Mesothelial cell of epicardium (in vitro differentiated cells): ENCODE measurements at places on chromosomes 1 and 21. TPM values are rescaled to one million over a fixed set of nuclear protein-coding genes. Genes with fewer than 3 reads are reported as not detected.
A peak's percentile ranks its signal among the peaks of the same experiment; 100 is the strongest.

The CPLANE2 gene
- total RNA-seq = 7.7 to 10.7 TPM (median 9.1 TPM) in 3 replicates

The PLPPR4 gene
- total RNA-seq = 0.13 to 0.16 TPM (median 0.14 TPM) in 3 replicates

The PROK1 gene
- total RNA-seq = 0.69 to 1.3 TPM (median 0.95 TPM) in 3 replicates

The LEPR gene
- 4.3 to 5.0 TPM (median 4.7 TPM) in 3 replicates for total RNA-seq

The C1orf115 gene
- 1.4 to 1.8 TPM (median 1.7 TPM) in 3 replicates for total RNA-seq

The MYOM3 gene
- 0.11 to 0.29 TPM (median 0.13 TPM) in 3 replicates for total RNA-seq

The PLA2G2D gene
- not detected in 3 replicates for total RNA-seq

The SLC30A10 gene
- 0.90 to 1.6 TPM (median 1.1 TPM) in 3 replicates for total RNA-seq

The CNR2 gene
- total RNA-seq = not detected in 3 replicates

The SCCPDH gene
- total RNA-seq = 34.3 to 35.3 TPM (median 35.1 TPM) in 3 replicates

The MORN1 gene
- total RNA-seq = 21.6 to 25.0 TPM (median 24.3 TPM) in 3 replicates

The FCRLA gene
- not detected in 3 replicates for total RNA-seq

The TSSK3 gene
- total RNA-seq = 6.6 to 8.1 TPM (median 7.8 TPM) in 3 replicates

DNA sequence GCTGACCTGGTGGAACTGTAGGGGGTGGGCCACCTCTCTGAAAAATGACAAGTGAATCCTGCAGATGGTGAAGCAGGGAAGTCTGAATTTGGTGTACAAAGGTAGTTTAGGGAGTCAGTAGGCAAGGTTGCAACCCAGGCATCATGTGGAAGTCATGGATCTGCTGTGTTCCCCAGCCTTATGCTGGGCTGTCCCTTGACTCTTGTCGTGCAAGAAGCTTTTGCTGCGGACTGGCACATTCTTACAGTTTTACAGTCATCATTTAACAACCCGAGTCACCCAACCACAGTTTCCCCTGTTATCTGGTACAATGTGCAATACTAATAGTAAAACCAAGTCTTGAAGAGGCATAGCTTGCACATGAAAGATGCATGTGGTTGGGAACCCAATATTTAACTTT is 13.2 kb downstream of the RHOU start:
- no peak for DNase-seq

DNA sequence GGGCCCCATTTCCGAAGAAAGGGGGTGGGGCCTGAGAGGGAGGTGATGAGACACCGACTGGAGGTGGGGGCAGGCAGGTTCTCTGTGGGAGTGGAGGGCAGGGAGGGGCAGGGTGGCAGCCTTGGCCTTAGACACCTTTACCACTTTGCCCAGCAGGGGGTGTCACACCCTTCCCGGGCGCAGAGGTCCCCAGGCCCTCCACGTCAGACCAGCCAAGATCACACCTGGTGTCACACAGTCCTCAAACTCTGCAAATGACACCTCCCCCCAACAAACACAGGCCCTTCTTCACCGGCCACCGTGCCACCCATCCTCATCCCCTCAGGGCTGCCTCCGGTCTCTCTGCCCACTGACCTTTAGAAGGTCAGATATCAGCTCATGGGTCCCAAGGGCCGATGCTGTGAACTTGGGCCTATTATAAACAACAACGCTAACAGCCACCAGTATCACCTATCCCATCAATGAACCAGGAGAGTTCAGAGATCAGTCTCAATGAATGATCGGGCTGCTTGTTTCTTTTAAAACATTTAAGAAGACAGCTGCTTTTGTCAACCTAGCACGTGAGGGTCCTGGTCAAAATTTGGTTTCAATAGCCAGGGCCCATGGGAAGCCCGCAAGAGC is 103.9 kb downstream of the CASZ1 start:
- no peak for DNase-seq

DNA sequence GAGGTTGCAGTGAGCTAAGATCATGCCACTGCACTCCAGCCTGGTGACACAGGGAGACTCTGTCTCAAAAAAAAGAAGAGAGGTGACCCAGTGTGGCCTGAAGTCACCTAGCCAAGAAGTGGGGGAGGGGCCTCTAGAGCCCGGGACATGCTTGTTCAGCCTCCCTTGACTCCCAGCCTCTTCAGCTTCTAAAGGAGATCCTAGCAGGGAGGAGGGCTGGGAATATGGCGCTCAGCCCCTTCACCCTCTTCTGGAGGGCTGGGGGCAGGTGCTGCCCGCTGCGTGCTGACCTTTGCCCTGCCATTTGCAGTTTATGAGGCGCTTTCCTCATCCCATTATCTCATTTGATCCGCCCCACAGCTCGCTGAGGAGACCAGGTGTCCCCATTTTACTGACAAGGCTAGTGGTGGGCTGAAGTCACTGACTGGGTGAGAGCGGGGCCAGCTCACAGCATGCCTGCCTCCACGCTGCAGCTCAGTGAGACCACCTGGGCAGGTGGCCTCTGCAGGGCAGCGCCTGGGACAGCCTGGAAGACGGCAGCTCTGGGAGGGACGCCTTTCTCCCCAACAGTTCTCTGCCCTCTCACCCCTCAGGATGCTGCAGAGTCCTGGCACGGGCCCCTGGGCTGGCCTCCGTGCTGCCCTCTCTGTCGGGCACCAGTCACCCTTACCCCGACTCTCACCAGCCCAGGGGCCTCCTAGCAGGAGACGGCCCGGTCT is 7.5 kb downstream of the ELF3 start:
- no peak for DNase-seq

- DNase-seq = no peak
Measured at GRCh38 chr1:203548892-203549291, 54.9 kb downstream of the OPTC start.

DNA sequence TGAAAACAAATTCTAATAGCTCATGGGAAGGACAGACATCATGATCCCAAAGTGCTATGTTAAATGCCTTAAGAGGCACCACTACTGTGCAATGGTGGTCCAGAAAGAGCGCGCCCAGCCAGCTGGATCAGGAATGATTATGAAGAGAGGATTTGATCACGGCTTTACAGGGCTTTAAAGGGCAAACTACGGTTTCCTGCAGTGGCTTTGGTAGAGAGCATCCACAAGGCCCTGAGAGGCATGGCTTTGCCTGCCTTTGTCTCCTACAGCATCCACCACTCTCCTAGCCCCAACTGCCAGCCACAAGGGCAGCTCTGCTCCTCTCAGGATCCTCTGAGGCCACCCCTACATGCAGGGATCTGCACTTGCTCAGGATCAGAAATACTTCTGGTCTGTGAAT is 40.7 kb downstream of the ZNF281 start:
- no peak for DNase-seq

DNA sequence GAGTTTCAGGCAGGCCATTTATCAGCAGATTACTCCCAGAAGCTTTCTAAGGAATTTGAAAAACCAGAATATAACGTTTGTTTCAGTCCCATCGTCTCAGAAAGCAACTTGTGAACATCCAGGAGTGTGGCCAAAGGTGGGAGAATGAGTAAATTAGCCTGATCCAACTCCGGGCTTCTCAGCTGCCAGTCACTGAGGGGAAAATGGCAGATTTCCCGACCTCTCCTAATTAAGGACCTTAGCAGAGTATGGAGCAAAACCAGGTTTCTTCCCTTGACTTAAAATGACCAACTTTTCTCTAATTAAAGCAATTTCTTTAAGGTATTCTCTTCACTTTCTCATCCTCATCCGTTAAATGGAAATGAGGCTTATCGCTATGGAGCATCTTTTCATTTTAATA is 1.0 kb downstream of the CORT start:
- DNase-seq = no peak

- no peak for DNase-seq
Measured at GRCh38 chr1:192979542-192979941, 79.6 kb downstream of the UCHL5 start.

DNA sequence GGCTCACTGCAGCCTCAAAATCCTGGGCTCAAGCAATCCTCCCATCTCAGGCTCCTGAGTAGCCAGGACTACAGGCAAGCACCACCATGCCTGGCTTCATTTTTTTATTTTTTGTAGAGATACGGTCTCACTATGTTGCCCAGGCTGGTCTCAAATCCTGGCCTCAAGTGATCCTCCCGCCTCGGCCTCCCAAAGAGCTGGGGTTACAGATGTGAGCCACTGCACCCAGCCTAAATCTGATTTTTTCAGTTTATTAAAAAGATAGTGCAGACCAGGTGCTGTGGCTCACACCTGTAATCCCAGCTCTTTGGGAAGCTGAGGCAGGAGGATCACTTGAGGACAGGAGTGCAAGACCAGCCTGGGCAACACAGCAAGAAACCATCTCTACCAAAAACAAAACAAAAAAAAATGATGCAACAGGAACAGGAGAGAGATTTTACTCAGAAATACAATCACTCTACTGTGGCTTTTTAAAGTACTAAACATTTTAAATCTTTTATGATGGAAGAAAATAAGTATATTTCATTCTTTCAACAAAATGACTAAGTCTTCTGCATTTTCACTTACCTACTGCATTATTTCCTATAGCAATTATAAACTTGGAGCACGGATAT is 1.9 kb downstream of the PSMG1 start:
- no peak for DNase-seq

GRCh38 chr1:206635978-206636345 is 626 bp downstream of the DYRK3 start:
- no peak for DNase-seq

GRCh38 chr1:1117469-1117831 is 1.6 kb upstream of the C1orf159 start:
- DNase-seq = no peak

- no peak for DNase-seq
Measured at GRCh38 chr1:184647471-184647870, 107.2 kb downstream of the EDEM3 start.

- no peak for DNase-seq
Measured at GRCh38 chr1:200899954-200900867, 5.5 kb downstream of the INAVA start.

DNA sequence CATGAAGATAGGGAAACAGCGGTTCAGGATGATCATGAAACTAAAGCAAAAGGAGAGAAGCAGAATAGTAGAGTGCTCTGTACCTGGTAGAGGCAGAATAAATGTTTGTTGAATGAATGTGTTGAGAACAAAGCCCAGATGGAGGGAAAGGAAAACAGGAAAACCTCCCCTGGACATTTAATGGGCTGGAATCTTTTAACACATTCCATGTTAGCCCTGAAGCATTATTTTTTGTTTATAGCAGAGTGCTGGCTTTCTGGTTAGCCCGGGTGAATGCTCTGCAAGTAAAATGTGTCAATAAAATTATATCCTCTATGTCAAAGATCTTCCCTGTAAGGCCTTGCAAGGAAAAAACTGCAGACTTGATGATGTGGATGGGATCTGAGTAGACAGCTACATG is 60.2 kb downstream of the ABCA4 start:
- no peak for DNase-seq

GRCh38 chr1:201486187-201486586 is 17.2 kb upstream of the PHLDA3 start:
- no peak for DNase-seq

DNA sequence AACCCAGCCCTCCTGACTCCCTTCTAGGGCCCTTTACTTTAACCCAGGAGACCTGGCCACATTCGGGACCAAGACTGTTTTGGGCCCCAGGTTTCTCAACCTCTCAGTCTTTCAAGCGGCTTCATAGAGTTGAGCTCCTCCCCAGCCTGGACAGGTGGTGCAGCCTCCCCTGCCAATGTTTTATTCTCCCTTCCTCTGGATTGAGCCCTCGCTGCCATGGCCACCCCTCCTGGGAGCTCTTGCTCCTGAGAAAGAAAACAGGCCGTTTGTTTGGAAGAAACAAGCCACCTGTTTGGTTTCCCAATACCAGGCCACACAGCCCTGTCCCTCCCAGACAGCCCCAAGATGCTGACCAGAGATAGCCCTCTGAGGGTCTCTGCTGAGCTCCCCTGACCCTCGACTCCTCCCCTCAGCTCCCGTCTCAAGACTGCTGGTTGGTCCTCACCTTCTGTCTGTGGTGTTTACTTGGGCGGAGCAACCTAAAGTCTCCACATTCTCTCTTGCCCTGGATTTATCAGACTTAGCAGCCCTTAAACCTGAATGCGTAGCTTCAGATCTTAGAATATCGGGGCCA is 3.3 kb downstream of the TMEM51 start:
- no peak for DNase-seq

- no peak for DNase-seq
Measured at GRCh38 chr1:186429017-186429416, 31.9 kb downstream of the PDC start.

GRCh38 chr1:93672069-93672468 is 9.6 kb downstream of the BCAR3 start:
- DNase-seq = peak; percentile 40

GRCh38 chr1:63622849-63623566 is 29.8 kb downstream of the PGM1 start:
- DNase-seq = no peak

GRCh38 chr1:160137216-160137862 is 14.1 kb upstream of the ATP1A4 start:
- DNase-seq = no peak

DNA sequence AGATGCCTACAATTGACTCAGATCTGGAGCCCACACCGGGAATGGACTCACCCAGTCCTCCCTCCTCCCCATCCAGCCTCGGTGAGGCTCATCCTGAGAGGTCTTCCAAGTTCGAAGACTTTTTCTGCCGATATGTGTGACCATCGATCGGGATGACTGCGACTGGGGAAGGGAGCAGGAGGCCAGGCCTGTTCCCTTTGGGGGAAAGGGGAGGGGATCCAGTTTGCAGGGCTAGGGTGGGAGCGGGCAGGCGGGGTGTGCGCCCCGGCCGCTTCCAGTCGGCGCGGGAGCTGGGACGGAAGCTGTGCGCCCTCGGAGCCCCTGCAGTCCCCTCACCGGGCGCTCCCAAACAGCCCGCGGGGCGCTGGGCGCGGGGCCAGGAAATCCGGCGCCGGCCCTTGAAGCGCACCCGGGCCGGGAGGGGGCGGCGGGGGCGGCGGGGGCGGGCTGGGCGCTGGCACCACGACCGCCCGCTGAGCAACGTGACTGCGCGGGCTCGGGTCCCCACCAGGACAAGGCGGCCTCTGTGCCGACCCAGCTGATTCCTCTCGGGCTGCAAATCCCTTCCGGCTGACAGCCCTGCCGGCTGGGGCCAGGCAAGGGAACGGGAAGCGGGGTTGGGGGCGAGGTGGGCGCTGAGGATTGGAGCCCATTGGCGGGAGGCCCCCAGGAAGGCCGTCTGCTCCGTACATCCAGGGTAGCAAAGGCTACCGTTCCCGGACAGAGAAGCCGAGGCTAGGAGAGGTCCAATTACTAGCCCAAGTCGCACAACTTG is 103.9 kb downstream of the EBNA1BP2 start:
- no peak for DNase-seq

GRCh38 chr1:1211541-1212441 is 2.2 kb downstream of the TNFRSF4 start:
- DNase-seq = no peak

DNA sequence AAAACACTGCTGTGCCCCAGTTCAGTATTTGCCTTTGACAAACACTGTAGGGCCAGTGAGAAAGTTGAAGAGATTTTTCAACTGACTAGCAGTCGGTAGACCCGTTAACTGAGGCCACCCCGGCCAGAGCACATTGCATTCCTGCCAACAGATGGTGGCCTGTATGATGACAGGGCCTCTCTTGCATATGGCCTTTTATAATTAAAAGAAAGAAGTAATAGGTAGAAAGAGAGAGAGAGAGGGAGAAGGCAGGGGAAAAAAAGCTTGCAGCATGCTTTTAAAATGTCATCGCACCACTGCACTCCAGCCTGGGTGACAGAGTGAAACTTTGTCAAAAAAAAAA is 4.7 kb upstream of the C1orf174 start:
- DNase-seq = no peak

DNA sequence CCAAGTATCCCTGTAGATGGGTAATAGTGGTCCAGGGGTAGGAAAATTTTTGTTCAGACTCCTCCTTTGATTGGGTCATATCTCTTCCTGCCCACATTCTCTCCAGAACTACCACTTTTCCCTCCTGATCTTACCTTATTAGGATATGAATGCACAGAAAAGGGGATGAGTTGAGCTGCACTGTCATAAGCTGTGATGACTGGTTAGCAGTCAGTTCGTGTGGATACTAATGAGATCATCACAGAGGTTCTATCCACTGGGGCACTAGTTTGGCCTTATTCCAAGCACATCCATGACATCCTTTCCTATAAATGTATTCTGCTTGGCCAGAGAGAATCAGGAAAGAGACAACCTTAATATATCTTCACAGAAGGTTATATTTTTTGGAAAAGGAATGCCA is 22.1 kb upstream of the TBX15 start:
- no peak for DNase-seq
